ENCODE measurements at places on chromosomes 4 and X.

GRCh38 chrX:15497865-15498264 is 2.7 kb upstream of the BMX start:
- DNase-seq, result no peak

DNA sequence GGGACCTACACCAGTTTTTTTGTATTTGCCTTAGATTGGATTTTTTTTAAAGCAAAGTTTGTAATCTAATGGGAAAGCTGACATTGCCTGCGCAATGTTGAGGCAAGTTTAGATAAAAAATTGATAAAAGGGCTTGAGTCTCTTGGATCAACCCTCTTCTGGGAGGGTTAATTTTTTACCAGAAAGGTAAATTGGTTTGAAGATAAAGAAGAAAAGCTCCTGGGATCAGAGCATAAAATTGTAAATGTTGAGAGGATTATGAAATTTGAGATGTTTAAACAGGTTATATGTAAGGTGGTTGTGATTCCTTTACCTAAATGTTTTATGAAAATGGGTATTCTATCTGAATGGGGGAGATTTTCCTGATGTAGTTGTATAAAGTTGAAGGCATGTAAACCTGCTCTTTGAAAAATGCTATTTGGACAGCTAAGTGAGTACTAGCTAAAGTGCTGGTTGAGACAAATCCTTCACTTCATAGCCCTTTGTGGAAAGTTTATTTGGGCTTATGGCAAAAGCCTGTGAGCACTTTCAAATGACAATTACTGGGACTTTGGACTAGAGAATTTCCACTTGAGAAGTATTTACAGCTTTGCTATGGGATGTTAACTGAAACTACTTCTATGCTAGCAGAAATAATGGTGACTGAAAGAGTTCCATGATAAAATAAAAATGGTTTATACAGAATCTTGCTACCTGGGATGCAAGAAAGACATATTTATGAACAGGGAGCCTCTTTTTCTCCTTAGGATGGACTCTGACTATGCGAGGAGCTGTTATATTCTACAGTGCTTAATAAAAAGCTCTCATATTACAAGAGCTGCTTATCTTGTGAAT is 56.2 kb downstream of the UGT2B10 start:
- DNase-seq, result no peak

- no peak for DNase-seq
Observed at GRCh38 chr4:6847178-6847577, 62.4 kb upstream of the TBC1D14 start.

GRCh38 chrX:82775426-82775825 is 732.7 kb upstream of the POU3F4 start:
- DNase-seq, result no peak

DNA sequence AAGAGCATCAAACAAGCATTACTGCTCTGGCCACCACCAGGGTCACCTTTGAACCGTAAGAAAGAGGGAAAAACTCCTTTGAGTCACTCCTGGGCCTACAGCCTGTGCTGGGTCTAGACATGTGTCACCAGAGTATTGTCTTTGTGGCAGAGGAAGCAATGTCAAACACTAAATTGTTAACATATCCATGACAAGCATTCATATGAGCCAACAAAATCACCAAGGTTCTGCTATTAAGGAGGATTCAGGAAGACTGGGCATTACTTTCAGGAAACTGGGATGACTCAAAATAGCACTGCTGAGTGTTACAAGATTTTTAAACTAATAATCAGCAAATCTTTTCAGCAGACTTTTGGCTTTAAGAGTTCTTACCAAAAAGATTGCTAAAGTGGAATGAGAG is 28.1 kb downstream of the LGI2 start:
- DNase-seq, result no peak

- no peak for DNase-seq
Observed at GRCh38 chr4:125961626-125962025, 646.9 kb downstream of the FAT4 start.

GRCh38 chr4:65399084-65399483 is 271.2 kb downstream of the EPHA5 start:
- DNase-seq, result no peak

DNA sequence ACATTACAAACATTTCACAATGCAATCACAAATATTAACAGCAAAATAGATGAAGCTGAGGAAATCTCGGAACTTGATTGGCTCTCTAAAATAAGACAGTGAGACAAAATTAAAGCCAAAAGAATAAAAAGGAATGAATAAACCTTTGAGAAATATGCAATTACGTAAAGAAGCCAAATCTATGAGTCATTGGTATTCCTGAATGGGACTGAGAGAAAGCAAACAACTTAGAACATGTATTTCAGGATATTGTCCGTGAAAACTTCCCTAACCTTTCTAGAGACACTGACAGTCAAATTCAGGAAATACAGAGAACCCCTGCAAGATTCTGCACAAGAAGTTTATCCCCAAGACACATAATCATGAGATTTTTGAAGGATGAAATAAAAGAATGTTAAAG is 48.4 kb upstream of the SPANXN2 start:
- no peak for DNase-seq

DNA sequence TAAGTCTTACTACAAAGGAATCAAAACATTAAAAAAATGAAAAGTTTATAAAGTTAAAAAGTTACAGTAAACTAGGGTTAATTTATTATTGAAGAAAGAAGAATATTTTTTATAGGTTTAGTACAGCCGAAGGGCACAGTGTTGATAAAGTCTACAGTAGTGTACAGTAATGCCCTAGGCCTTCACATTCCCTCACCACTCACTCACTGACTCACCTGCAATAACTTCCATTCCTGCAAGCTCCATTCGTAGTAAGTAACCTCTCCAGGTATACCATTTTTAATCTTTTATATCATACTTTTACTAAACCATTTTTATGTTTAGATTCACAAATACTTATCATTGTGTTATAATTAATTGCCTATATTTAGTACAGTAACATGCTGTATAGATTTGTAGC is 307.5 kb upstream of the FAM241A start:
- DNase-seq, result no peak

GRCh38 chr4:162838671-162839070 is 328.0 kb downstream of the NAF1 start:
- DNase-seq, result no peak

DNA sequence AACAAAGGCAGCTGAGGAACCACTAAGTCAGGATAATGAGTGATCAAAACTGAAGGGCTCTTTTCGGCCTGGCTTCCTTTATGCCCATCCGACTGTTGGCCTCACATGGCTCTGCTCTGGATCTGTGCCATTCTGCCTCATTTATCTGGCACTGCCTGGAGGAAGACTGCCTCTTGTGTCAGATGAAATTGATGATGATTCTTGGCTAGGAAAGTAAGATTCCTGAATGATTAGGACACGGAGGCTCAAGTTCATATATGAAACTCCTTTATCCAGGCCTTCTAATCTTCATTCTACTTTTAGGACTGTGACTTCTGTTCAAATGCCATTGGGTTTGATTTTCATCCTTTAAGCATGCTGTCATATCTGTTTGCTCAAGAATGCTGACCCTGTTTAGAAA is 475.4 kb upstream of the RPS6KA3 start:
- no peak for DNase-seq

GRCh38 chrX:78653118-78653822 is 5.9 kb downstream of the RTL3 start:
- DNase-seq, result no peak

DNA sequence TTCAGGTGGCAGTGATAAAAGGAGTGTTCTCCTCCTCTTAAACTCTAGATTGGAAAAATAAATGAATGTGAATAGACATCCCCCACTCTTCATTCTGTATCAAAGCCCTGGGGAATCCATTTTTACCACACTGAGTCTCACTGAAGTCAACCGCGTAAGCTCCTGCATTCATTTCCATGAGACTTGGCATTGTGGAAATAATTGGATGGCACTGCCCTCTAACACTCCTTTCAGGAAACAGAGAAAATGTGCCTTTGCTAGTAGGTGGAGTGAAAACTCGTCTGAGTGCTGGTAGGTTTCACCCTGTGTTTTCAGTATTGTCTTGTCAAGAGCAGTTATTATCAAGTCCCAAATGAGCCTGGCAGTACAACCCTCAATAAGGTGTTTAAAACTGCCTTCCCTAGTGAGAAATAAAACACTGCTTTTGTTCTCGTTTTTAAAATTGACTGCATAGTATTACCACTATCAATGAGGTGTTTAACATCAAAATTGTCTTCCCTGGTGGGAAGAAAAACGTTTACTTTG is 9.7 kb upstream of the CDKN2AIP start:
- DNase-seq, result no peak

DNA sequence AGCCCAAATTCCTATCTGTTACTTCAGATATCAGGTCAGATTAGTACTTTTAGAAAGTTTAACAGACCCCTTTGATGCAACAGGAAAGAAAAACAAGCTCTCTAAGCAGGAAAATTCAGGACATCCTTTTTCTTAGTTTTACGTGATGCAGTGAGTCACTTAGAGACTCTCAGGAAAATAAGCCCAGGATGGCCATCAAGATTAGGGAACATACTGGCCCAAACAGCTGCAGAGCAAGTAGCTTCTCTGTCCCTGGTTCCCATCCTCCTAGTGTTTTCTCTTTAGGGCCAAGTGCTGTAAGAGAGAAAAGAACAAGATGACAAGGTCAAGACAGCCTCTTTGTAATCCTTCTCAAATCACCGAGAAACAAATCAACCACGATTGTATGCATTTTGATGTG is 219.1 kb downstream of the ZNF674 start:
- DNase-seq, result no peak

- peak; percentile 18 for DNase-seq
Observed at GRCh38 chrX:102515975-102516941, at the start of gene TMSB15A. TMSB15A (minus strand) TSS chrX:102516739.

GRCh38 chr4:26141911-26142638 is 178.7 kb upstream of the RBPJ start:
- no peak for DNase-seq

DNA sequence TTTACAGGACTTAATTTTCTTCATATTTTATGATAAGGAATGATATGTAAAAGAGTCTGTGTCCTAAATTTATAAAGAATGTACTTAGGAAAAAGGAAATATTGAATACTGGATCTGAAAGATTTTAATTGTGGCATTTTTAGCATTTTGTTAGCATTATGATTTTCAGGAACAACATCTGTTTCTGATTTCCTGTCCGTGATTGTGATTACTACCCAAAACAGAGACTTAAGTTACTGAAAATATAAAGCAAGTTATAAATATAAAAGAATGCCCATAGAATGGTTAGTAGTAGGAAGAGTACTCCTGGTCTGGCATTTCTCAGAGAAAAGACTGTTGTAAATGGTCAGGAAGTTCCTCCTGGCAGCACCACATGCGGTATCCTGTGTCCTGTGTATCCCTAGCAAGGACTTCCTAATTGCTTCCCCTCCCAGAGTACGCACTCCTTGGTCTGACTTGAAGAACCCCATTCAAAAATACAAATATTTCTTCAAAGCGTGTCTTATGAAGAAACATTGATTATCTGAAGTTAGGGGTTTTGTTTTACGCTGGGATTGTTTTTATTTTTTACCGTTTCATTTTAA is 88.9 kb downstream of the RS1 start:
- DNase-seq, result no peak

DNA sequence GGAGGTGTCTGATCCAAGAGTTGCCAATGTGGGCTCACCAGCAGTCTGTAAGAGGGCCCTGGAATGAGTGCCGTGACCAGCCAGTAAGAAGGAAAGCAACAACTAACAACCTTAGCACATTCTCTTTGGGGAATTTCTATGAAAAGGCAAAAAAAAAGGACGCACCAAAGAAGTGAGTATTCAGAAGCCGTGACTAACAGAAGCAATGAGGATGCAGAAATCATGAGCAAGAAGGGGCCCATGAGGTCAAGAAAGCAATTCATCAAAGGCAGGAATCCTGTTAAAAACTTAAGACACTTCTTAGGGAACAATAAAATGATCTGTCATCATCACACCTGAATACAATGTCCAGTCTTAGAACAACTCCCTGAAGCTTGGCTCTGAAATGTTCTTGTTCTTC is 260.5 kb downstream of the RAPGEF2 start:
- DNase-seq, result no peak

DNA sequence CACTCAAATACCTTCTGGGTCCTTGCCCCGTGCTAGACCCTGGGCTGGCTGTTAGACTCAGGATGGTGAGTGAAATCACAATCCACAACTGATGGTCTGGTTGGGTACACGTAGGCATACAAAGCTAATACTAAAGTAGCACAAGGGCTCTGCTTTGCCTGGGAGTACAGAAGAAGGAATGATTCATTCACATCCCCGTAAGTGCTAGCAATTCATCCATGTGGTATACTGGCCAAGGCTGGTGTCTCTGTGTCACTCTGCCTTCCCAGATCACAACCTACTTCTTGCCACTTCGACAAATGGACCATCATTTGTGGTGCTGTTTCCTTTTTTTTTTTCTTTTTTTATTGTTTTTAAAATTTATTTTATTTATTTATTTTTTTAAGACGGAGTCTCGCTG is 19.7 kb upstream of the RBM47 start:
- DNase-seq, result no peak

GRCh38 chr4:148893095-148893494 is 450.9 kb upstream of the NR3C2 start:
- no peak for DNase-seq

GRCh38 chr4:145069361-145069760 is 28.6 kb downstream of the ANAPC10 start:
- DNase-seq, result no peak

- DNase-seq, result no peak
Observed at GRCh38 chr4:73341454-73341853, 62.6 kb upstream of the ALB start.

- DNase-seq, result no peak
Observed at GRCh38 chr4:53205970-53206369, 159.9 kb downstream of the SCFD2 start.

GRCh38 chr4:16023776-16024408 is 59.9 kb downstream of the PROM1 start:
- no peak for DNase-seq

DNA sequence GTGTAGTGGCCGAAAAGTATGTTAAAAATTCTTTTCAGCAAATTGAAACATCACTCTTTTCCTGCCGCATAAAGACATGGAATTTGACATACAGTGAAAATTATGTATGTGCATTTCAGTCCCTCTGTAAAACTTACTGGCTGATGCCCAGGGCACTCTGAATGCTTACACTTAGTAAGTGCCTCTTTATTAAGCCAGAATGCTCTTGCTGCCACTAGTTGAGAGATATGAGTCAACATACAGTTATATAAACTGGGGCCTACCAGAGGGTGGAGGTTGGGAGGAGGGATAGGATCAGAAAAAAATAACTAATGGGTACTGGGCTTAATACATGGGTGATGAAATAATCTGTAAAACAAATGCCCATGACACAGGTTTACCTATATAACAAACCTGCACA is 38.1 kb upstream of the TRPC5 start:
- no peak for DNase-seq

DNA sequence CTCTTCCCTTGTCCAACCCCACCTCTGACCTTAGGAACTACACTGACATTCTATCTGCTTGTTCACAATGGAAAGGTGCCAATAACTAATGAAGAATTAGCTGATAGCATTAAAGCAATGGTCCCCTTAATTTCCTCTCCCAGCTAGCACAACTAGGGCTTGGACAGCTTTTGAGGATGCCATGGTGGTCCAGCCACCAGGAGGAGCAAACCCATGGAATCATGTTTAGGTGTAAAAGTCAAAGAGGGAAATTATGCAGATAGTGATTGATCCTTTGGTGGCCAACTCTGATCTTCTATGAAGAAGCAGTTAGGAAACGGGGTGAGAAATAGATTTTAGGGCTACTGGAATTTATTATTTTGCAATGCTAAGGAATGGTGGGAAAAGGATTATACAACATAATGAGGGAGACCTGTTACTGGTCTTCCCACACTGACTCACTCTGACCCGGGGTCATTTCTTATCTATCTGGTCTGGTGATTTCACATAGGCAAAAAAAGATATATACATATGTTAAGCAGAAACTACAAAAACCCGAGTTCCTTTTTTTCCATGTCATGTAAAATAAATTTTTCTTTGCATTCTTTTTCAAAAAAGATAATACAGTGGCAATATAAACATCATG is 45.8 kb upstream of the FBXW7 start:
- no peak for DNase-seq

Measured in stimulated activated CD8-positive, alpha-beta memory T cell treated with anti-CD3 and anti-CD28 coated beads, Interleukin-4, amount 100 ng/mL, for 4 hours (primary cell).